ENCODE measurements at places on chromosomes 6 and 20.
A peak's percentile ranks its signal among the peaks of the same experiment; 100 is the strongest.

- no peak for DNase-seq
Measured at GRCh38 chr6:157681041-157681650, 141.9 kb upstream of the SNX9 start.

DNA sequence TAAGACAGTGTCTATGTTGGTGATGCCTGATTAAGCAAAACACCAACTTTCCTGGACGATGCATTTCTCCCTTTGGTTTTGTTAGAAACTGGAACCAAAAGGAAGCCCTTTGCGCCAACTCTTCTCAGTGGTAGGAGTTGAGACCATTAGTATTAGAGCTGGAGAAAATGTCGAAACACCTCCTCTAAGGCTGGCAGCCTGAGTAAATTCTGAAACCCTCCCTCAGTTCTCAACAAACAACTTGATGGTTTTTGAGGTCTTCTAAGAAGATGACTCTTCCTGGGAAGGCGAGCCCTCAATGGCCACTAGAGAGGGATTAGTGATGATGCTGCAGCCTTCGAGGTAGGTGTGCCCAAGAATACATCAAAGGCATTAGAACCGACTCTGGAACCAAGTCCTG lies 78.4 kb upstream of the CCN6 start:
- peak; percentile 57 for DNase-seq

DNA sequence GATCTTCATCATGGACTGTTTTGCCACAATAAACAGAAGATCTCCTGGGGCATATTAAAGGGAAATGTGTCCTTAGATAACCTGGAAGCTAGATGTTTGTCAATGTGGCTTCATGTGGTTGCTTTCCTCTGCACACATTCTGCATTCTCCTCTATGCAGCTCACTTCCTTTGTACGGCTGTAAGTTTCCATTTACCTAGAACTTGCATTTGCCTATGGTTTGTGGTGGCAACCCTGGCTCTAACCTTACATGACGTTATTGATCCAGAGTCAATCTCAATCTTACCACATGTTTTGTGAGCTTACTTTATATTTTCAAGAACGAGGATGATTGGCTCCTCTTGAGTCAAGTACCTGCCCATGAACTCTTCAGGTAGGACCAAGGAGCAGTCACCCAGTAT lies 863.1 kb downstream of the MAFB start:
- no peak for DNase-seq

DNA sequence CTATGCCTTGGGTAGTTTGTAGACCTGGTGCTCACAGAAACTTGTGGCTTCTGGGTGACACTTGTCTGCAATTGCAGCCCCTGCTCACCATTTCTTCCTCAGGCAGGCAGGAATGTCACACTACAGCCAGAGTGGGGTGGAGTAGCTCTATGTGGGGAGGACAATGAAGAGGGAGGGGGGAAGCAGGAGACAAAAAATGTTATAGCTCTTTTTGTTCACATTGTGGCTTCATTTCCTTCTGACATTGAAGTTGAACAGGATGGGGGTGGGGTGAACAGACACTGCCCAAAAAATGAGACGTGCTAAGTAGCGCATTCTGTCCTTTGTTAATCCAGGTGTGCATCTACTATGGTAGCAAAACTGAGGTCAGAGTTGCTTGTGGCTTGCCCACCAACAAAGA lies at the start of gene THEMIS:
Gene THEMIS (minus strand): TSS at position 124 of the 400 bp plus-strand sequence. CDS start 126 bp downstream, outside the sequence.
- peak; percentile 15 for DNase-seq
